ENCODE measurements at places on chromosomes 4 and X.

- DNase-seq: no peak
Observed at GRCh38 chr4:152523731-152524130, 12.2 kb downstream of the FBXW7 start.

- no peak for DNase-seq
Observed at GRCh38 chr4:54281054-54281766, 52.1 kb downstream of the PDGFRA start.

GRCh38 chr4:152628128-152628527 is 51.7 kb downstream of the TMEM154 start:
- no peak for DNase-seq

GRCh38 chrX:122087341-122087740 is 1039.9 kb downstream of the GLUD2 start:
- no peak for DNase-seq

- no peak for DNase-seq
Observed at GRCh38 chr4:1479454-1479853, 73.2 kb upstream of the NKX1-1 start.

- no peak for DNase-seq
Observed at GRCh38 chr4:161949946-161950725, 213.7 kb downstream of the FSTL5 start.

Data from cortex of kidney (tissue), 1 donor.